ENCODE measurements at places on chromosomes 11 and 22.
A peak's percentile ranks its signal among the peaks of the same experiment; 100 is the strongest.

- no peak for DNase-seq
These were observed 3.2 kb downstream of the CARNS1 start for GRCh38 chr11:67418476-67419281.

GRCh38 chr11:100932474-100933100 is 197.0 kb downstream of the PGR start:
- no peak for DNase-seq

DNA sequence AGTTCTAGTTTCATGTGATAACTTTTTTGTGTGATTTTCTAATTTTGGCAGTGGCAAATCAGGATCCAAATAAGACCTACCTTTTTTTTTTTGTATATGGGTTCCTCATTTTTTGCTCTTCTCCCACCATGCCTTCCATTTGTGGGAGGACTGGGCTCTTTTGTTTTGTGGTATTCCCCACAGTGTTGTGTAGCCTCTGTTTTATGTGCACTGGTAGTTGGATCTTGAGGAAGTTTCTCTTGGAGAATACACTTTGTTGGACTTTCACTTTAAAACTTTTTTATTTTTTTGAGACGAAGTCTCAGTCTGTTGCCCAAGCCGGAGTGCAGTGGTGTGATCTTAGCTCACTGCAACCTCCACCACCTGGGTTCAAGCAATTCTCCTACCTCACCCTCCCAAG is 39.7 kb downstream of the PPP6R3 start:
- DNase-seq: no peak

- DNase-seq: no peak
These were observed 2.6 kb downstream of the PHOX2A start for GRCh38 chr11:72241291-72241781.

GRCh38 chr11:45847911-45848316 is 639 bp downstream of the CRY2 start:
- peak; percentile 71 for DNase-seq

DNA sequence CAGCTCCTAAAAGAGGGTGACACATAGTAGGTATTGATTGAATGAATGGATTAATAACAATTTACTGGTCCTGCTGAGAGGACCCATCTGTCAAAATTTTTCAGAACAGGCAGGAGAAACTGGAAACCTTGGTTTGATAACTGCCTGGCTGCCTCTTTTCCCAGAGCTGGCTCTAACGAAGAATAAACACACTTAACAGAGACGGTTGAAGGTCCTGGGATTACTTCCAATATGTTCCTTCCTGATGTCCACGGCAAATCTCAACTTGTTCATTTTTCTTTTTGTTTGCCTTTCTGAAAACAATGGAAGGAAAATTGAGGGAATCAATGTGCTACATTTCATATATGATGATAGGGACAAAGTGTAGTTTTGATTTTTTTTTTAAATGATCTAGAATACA is 76.5 kb upstream of the SYT13 start:
- DNase-seq: no peak

GRCh38 chr11:45885274-45885920 is at the start of gene MAPK8IP1:
MAPK8IP1 (plus strand) TSS chr11:45885651; CDS start chr11:45885821, 170 bp downstream.
- peak; percentile 58 for DNase-seq

DNA sequence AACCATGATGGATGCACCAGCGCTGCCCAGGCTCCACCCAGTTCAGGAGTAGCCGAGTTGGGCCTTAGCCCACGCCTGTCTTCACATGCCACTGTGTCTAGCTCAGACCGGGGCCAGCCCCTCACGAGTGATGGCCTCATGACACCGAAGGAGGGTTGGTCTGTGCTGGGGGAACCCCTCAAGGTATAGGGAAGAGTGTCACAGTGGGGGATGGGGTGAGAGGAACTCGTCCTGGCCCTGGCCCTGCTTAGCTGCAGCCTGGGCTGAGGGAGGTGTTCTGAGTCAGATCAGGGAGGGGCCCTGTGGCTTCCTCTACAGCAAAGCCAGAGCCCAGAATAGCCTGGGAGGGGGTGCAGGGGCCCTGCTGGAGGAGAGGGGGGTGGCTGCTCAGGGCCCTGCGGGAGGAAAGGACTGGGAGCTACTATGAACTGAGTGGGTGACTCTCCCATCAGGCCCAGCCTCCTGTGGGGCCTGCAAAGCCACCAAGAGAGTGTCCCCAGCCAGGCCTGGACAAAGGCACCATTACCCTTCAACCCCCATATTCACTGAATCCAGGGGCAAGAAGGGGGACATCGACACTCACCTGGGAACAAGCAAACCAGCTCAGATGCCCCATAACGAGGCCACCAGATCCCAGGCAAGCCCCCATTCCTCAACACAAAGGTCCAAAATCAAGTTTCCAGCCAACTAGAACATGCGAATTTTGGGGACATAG is 41.2 kb downstream of the IGLL5 start:
- peak; percentile 87 for DNase-seq

- no peak for DNase-seq
These were observed 9.6 kb downstream of the P2RY2 start for GRCh38 chr11:73227571-73228211.

DNA sequence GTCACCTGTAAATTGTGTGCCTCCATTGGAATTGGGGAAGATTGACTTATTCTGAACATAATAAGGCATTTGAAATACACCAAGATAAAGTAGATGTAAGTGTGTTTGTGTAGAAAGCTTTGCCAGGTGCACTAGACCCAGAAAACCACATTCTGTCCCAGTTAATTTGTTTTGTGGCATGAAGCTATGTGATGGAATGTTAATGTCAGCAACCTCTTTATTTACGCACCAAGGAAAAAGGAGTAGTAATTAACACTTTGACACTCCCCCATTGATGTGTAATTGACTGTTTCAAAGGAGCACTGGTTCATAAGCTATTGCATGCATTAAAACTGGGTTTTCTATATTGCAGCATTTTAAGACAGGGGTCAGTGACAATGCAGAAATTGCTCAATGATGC is 14.3 kb downstream of the EIF3M start:
- no peak for DNase-seq

DNA sequence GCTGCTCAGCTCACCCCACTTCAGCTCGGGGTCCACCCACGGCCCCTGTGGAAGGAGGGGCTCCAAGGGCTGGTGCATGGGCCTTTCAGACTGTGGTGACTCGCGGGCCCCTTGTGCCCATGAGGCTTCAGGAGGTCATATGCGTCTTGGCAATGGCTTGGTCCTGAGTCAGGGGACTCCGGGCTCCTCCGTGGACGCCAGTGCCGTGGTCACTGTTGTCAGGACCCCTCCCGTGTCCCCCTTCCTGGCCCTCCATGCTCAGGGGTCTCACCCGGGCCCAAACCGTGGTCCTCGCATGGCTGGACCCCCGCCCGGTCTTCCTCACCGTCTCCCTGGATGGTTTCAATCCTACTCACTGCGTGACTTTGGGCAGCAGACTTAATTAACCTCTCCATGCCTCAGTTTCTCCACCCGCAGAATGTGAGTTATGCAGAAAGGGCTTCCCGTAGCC is 436.4 kb downstream of the TBC1D22A start:
- DNase-seq: peak; percentile 36

DNA sequence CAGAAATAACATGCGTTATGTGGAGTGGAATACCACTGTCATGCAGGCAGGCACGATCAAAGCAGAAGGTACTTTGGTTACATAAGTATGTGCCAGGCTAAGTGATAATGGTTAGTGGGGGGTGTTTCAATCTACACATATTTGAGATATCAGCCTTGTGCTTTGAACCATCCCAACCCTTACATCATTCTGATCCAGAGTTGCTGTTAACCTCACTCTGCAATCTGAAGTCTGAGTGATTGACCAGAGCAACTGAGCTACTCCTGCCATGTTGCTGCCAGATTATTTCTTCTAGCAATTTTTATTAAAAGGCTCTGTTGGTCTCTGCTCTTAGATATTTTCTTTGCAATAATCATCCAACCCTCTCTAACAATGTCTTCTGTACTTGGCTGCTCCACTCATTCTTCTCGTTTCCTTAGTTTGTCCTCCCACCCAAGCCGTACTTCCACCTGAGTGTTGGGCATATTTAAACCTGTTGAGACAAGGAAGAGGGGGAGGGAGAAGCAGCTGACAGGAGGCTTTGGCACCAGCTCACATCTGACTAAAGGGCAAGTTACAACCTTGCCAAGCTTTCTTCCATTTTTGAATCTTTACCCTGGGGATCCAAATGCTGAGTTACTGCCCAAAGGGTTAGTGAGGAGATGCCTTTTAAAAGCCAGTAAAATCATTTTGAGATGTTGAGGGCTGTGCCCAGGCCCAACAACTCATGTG is 114.1 kb upstream of the SESN3 start:
- no peak for DNase-seq

- peak; percentile 59 for DNase-seq
These were observed 2.9 kb upstream of the HTATIP2 start for GRCh38 chr11:20360650-20361049.

- no peak for DNase-seq
These were observed 142.3 kb upstream of the TBCEL start for GRCh38 chr11:120881596-120881995.

GRCh38 chr22:36616682-36617081 is 86.9 kb downstream of the CACNG2 start:
- DNase-seq: no peak

- DNase-seq: no peak
These were observed 8.9 kb downstream of the ABTB2 start for GRCh38 chr11:34348919-34349318.

GRCh38 chr22:30234786-30235470 is 11.6 kb downstream of the LIF start:
- no peak for DNase-seq

DNA sequence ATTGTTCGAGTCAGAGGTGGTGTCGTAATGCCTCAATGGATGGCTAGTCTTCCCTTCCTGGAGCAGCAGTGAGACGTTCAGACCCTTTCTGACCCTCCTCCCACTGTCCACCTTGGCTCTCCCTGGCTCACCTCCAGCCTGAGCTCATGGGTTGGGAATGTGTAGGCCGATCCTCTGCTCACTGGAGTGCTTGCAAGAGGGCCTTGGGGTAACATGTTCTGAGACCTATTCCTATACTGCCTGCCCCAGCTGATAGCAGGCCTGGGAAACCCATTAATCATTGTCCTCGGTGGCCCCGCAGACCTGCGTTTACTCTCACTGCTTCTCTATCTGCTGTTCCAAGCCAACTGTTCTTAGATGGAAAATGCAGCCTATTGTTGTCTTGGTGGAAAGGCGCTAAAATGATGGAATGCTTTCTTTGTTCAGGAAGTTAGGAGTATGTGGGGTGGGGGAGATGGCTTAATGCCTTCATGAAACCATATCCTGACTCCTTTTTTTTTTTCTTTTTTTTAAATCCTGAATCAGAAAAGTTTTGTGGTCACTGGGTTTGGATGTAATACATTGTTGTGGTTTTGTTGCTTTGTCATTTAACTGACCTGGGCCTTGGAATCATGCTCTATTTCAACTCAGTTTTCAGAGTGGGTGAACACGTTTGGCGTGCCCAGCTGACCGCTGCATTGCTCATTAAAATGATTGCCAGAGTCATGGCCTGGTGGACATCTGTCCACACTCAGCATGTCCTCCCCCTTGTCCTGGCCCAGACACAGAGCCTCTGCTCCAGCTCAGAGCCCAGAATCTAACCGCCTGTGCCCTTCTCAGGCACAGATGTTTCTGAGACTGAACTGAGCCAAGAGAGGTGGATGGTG is 72.5 kb downstream of the MICAL2 start:
- DNase-seq: no peak

- DNase-seq: no peak
These were observed 43.4 kb upstream of the PITPNB start for GRCh38 chr22:27962268-27963044.

GRCh38 chr11:35305670-35306382 is 113.5 kb downstream of the SLC1A2 start:
- peak; percentile 55 for DNase-seq
